ENCODE measurements at places on chromosomes 6 and 20.

- DNase-seq = no peak
Observed at GRCh38 chr6:102986086-102986485, 1592.6 kb downstream of the GRIK2 start.

DNA sequence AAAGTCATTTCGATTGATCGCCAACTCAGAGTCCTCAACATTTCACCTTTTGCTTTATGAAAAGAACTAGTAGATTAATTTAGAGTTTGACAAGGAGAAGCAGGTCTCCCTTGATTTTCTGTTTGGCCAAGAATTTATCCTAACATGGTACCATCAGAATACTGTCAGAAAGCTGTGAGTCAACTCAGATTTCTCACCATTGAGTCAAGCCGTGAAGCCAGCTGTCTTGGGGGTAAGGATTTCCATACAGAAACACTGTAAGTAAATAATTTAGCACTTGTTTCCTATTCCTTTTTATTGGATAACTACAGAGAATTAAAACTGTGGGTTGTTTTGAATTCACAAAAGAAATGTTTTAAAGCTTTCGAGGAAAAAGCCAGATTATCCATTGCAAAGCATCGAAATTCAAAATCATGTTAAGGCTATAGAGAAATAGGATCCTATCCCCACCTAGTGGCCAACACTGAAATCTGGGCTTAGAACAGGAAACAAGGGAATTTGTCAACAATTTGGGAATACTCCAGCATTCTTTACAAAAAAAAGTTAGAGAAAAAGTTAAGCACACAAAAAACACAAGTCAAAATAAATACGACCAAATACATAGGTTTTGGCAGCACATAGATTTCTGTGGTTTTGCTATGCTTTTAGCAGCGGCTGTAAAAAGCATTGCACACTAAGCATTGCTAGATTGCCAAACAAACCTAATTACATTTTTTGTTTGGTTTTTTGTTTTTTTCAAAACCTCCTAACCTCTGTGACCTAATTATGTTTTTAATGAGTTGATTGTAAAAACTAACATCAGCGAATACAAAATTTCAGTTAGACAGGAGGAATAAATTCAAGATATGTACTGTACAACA, 44.2 kb downstream of the COL11A2 start:
- no peak for DNase-seq

DNA sequence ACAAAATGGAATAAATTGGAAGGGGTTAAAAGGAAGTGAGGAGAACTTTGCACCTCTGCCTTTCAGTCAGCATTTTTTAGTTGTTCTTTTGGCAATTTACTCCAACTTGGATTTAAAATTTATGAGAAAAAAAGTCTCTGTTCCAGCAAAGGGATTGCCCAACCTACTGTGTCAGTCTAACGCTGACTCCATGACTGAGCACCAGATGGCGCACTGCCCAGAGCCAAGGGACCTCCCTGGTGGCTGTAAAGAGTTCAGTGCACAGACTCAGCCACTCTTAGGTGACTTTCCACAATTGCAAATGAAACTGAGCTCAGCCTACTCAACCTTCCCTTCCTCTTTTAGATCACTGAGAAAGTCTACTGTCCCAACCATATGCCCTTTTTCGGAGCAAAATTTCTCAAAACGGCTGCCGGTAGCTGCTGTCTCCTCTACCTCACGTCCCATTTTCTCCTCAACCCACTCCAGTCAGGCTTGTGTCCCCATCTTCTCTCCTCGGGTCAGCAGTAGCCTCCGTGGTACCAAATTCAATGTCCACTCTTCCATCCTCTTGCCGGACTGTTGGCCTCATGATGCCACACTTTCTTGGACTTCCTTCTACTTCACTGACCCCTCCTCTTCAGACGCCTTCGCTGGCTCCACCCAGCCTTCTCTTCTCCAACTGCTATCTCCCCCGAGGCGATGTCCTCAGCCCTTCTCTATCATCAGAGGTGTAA, 38.7 kb downstream of the GSTA2 start:
- DNase-seq = no peak

GRCh38 chr6:79134699-79135474, 56.8 kb upstream of the PHIP start:
- DNase-seq = no peak
